ENCODE measurements at places on chromosomes 1 and 21. TPM values are rescaled to one million over a fixed set of nuclear protein-coding genes. Genes with fewer than 3 reads are reported as not detected.

ANGPTL1 gene
- 11.3 TPM for total RNA-seq

PTGS2 gene
- total RNA-seq: 11.2 TPM

CRB1 gene
- 1.0 TPM for total RNA-seq

IQCC gene
- 5.2 TPM for total RNA-seq

CNR2 gene
- total RNA-seq: not detected

CCDC27 gene
- total RNA-seq: 0.97 TPM

HTR6 gene
- not detected for total RNA-seq
